ENCODE measurements at places on chromosomes 16 and 17.

GRCh38 chr17:81537343-81537855 lies 9.2 kb downstream of the FSCN2 start:
- no peak for DNase-seq

GRCh38 chr16:57666353-57667047 lies 1.6 kb upstream of the ADGRG3 start:
- DNase-seq, result no peak

DNA sequence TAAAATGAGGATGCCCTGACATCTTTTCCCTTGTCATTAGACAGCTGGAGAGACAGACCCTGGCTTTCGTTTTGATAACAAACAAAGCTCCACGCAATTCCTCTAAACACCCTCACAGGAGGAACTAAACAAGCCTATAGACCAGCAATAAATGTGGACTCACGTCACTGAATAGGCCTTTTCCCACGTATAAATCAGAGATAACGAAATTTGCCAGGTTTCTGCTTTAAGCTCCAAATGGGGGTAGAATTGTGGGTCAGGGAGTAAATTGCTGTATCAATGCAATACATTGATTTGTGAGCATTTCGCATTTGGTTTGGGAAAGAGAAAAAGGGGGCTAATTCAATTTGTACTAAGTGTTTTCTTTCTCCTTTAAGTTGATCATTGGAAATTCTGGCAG lies 256.0 kb downstream of the PMP22 start:
- DNase-seq, result no peak

- DNase-seq, result no peak
Measured at GRCh38 chr17:45834471-45835396, 9.9 kb upstream of the SPPL2C start.

GRCh38 chr16:17571499-17572093 lies 100.8 kb upstream of the XYLT1 start:
- no peak for DNase-seq

All from NCI-H1048 (cell line).